ENCODE measurements at places on chromosomes 7 and 10.

DNA sequence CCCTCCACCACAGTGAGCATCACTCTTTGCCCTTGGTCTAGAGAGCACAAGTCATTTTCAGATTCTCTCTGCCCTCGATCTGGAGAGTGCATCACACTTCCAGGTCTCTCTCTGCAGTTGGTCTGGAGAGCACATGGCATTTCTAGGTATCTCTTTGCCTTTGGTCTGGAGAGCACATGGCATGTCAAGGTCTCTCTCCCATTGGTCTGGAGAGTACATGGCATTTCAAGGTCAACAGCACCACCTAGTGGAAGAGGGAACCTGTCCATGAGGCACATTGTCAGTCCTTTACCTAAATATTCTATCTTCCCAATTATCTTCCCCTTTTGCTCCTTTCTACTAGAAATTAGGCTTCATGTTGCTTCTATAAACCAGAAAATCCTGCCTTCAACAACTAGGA, 1139.4 kb downstream of the XPNPEP1 start:
- DNase-seq = no peak

DNA sequence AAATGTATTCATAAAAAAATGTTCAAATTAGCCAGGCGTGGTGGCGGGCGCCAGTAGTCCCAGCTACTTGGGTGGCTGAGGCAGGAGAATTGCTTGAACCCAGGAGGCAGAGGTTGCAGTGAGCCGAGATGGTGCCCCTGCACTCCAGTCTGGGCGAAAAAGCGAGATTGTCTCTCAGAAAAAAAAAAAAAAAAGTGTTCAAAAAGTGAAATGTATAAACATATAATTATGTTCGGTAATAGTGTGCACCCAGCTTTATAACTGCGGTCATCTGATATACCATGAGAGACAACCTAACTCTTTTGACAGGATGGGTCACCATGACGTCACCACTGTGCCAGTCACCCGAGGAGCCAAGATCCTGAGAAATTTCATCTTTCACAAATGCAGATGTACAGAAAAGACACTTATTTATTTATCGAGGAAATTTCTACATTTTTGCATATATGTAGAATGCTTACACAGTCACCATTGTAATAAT, 594 bp upstream of the RP9 start:
- DNase-seq = no peak

GRCh38 chr10:75399461-75400162, 2.0 kb downstream of the ZNF503 start:
- DNase-seq = peak; percentile 40

- no peak for DNase-seq
Measured at GRCh38 chr10:131746785-131747184, 154.0 kb upstream of the PPP2R2D start.

DNA sequence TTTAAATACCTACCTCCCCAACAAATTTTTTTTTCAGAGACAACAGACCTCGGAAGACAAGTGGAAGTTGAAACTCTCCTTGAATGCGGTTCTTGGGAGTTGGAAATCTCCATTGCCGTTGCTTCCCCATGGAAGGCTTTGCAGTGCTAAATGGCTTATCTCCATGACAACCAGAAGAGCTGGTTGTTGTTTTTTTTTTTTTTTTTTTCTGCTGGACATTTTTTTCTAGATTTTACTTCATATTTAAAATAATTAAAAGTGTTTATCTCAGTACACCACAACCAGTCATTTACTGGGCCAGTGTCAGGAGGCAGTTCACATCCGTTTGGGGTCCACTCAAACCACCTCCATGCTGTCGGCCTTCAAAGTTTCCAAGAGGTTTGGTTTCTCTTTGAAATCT, 348.5 kb upstream of the PRKCQ start:
- no peak for DNase-seq

DNA sequence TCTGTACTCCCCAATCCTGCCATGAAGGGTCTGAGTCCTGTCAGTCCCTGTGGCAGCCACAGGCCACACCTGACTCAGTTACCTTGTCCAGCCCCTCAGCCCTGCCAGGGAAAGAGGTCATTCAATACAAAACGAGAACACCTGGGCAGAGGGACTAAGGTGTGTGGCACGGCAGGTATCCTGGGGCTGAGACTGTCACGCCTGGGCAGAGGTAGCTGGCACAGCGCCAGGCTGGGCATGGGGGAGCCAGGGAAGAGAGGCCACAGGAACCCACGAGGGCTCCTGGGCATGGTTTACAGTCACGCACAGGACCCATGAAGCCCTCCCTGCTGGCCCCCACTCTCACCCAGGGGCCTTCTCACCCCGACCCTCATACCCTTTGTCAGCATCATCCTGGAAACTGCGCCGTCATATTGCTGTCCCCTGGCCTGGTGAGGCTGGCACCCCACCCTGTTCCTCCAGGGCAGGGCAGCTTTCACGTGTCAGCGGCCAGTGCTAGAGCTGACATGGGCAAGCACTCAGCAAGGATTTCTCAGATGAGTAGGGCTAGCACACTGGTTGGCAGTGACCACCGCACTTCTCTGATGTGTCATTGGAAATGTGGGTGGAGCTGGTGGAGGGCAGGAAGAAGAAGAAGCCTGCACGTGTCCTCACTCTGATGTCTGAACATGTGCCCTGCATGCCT, 42.7 kb downstream of the LRRC18 start:
- no peak for DNase-seq

DNA sequence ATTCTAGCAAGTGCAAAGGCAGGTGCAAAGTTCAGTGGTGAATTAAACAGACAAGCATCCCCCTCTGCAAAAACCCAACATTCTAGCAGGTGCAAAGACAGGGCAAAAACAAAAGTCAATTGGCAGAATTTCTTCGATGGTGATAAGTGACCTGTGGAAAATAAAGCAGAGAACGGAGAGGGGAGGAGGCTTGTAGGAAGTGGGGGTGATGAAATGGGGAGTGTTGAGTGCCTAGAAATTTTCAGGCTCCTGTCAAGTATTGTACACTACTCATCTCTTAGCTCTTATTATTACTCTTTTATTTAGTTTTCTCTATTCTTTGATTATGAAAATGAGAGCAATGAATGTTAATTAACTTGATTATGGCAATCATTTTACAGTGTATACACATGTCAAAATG, 2.4 kb upstream of the CD36 start:
- no peak for DNase-seq

DNA sequence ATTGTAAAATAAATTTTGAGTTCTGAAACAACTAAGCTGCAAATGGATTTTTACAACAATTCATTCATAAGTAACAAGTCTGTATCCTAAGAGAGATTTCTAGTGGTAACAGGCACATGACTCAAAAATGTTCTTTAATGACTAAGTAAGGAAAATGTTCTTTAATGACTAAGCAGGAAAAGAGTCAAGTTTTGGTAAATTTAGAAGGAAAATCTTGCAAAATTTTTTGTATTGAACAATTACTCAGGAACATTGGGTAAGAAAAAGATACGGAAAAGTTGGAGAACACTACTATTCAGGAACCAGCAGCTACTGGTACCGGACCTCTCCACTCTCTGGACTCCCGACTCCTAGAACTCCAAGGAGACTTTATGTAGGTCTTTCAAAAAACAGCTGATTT, 33.5 kb downstream of the HYCC1 start:
- no peak for DNase-seq

DNA sequence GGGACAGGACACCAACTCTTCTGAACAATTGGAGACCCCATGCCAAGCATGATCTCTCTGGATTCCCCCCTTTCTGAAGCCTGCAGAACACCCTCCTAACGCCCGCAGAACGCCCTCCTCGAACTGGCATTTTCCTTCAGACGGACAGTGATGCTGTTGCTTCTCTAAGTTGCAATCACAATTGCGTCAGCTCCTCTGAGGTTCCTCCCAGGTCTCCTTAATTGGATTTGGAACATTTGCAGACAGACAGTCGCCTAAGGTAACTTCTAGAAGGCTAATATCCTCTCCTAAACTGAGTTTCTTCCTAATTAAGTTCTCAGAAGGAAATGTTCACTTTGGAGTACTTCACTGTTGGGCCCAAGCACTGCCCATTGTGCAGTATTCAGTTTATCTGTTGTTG, 20.5 kb upstream of the SERPINE1 start:
- DNase-seq = no peak

DNA sequence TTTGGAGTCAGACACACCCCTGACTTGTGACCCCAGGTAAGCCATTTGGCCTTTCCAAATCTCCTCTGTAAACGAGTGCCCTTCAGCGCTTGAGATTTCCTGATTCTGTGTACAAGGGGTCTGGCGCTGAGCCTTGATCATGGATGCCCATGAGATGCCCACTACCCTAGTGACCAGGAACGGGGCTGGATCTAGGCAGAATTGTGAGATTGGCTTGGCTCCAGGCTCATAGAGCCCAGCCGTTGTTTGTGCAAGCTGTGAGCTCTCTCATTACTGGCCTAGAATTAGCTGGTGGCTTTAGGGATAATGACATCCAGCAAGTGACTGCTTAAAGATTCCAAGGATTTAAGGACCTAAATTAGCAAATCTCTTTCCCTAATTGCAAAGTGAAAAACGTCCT, 84.9 kb downstream of the CAMK1D start:
- no peak for DNase-seq

DNA sequence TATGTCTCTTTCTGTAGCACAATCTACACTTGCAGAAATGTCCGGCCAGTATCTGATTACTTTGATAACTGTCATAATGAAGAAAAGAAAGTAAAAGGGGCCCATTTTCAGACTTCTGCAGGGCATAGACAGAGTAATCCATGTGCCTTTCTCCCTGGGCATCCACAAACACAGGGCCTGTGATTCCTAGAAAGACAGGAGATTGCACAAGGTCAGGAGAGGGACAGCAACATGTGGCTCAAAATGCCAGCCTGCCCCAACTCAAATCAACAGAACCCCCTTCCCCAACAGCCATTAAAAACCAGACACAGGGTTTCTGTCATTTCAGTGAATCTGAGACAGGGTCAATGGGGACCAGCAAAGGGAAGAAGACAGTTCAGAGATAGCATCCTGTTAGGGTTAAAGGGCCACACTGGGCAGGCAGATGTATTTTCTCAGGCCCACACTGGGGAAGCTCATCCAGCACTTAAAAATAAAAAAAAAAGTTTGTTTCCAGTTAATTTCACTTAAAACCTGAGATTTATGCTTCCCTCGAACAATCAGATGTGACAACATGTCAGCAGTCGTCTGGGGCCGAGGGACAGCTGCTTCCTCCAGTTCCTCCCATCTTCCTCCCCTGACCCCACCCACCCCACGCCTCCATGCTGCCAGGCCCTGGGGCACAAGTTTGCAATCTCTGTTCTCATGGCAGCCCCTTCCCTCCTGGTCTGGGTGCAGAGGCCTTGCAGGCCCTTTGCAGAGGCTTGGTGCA, 30.7 kb upstream of the ACSL5 start:
- DNase-seq = no peak

DNA sequence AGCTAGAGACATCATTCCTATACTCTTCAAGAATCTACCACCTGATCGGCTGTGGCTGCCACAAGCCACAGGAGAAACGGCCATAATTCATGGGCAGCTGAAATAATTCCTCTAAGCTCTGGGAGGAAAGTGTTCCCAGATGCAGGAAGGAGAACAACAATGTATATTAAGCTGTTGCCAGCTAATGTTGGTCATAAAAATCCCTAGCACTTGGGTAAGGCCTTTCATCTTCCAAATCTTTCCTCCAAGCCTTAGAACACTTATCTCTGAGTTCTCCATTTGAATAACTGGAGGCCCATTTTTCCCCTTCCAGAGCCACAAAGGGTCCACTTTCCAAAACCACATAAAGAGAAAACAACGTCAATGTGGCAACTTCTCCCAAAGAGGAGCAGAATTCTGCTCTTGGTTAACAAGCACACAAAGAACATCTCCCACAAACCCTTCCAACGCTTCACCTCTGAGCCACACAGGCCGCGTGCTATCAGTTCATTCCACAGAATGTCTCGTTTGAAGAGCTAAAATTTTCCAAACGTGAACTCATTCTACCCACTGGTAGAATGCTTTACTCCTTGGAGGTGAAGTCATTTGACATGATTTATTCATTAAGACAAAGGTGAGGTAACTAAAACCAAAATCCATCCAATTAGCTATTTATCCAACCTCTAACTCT, 11.2 kb downstream of the KCNMA1 start:
- no peak for DNase-seq

DNA sequence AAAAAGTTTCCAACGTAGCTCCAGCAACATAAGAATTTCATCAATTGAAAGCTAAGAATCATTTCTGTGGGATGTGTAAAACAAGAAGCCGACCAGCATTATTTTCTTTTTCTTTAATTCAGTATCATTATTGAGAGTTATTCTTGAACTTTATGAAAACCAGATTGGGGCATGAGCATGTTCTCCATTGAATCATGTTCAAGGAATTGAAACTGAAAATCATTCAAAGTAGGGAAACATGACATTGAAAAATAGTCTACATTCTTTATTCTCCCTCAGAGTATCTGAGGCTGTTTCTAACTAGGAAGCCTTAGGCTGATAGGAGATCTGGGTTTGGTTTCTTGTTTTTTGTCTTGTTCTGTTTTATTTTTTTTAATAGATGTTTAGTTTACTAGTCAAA, 253.7 kb downstream of the DYNC1I1 start:
- no peak for DNase-seq

DNA sequence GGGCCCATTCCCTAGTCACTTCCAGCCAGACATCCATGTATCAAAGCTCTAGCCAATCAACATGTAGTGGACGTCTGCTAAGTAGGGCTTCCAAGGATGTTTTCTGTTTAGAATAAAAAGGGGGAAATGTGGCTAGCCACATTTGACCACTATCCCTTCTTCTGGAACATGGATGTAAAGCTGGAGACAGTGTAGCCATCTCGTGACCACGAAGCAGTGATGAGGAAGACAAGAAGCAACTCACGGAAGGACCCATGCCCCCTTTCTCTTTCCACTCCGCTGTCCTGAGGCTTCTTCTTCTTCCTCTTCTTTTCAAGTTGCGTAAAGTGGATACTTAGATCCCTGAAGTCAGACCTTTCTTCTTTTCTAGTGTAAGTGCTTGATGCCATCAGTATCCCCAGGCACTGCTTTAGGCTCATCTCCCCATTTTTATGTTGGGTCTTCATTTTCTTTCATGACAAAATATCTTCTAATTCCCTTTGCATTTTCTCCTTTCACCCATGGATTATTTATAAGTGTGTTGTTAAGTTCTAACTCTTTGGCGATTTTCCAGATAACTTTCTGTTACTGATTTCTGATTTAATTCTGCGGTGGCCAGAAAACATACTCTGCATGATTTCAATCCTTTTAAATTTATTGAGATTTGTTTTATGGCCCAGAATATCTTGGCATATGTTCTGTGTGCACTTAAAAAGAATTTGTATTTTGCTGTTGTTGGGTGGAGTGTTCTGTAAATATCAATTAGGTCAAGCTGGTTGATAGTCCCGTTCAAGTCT, 594.5 kb downstream of the SDK1 start:
- no peak for DNase-seq

DNA sequence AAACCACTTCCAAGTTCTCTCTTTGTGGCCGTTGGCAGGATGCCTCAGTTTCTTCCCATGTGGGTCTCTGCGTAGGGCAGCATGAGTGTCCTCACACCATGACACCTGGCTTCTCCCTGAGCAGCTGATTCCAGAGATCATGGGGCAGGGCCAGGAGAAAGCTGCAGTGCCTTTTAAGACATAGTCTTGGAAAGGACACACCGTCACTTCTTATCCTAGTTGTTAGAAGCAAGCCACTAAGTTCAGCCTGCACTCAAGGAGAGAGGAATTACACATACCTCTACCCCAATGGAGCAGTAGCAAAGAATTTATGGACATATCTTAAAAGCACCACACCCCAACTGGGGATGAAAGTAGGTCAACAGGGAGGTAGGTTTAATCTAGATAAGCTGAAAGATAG, 16.4 kb downstream of the NODAL start:
- no peak for DNase-seq

Data from activated CD4-positive, alpha-beta T cell treated with anti-CD3 and anti-CD28 coated beads for 4 hours (primary cell).